AG09309 (cell line): ENCODE measurements at places on chromosomes 2 and 18.

DNA sequence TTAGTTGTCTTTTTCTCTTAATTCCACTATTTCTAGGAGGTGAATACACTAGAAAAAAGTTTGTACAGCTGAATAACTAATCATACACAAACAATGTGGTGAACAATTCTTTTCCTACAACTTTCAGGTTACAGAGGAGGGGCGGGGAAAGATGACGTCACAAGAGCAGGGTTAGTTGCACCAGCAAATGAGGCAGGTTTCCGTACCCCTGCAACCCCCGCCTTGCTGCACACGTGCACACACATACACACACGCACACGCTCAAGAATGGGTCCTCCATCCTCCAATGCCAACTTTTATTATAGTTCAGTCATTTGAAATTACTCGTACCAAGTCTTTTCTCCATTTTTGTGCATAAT is 122.8 kb downstream of the ARL4C start:
- no peak for DNase-seq

DNA sequence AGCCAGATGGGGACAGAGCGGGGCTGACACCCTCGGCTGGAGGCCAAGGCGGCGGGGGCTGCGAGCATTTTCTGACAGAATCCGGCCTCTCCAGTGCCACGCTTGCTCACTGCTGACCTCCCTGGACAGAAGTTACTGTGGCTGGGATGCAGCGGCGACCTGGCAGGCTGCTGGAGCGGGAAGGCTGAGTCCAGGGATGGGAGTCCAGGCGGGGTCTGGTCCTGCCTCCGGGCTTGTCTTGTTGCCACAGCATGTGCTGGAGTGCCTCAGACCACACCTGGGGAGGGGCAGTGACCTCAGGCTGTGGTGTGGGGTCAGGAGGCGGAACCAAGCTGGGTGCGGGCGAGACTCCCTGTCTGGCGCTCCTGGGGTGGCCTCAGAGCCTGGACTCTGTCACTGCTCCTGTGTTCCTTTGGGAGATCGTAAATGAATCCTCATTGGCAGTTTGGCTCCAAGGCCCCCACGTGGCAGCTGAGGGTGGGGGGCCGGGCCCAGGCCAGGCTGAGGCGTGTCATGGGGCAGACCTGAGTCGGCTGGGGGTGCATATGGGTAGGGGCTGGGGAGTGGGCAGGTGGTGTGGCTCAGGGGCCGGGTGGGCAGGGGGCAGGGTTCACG is 5.5 kb downstream of the BOK start:
- no peak for DNase-seq

- no peak for DNase-seq
Observed at GRCh38 chr2:32820088-32820487, 126.7 kb upstream of the LTBP1 start.

DNA sequence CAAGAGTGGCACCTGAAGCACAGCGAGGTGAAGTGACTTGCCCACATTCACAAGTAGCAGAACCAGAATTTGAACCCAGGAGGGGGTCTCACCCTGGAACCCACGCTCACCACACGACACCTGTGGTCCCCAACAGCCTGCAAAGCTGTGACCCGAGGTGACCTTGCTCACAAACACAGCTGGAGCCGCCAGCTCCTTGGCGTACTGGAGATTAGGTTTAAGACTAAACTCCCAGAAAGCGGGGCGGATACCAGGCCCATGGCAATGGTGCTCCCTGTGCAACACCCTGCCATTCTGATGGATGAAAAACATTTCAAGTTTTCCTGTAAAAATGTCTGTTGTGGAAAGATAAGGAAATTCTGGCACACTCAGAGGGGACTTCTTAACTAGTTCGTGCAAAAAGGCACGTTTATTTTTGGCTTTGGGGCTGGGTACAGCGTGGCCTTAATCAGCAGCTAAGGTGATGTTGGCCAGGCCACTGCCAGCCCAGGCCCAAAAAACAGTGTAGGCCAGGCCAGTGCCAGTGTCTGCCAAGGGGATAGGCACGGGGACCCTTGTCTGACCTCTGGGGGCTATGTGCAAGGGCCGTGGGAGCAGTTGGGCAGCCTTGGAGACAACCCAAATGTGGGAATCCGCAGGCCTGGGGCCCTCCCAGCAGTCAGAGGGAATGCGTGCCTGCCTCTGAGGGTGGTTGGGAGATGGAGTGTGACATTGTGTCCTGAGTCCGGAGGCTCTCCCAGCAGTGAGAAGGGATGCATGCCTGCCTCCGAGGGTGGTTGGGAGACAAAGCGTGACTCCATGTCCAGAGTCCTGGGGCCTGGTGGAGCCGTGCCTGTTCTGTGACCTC is 185.0 kb upstream of the HS6ST1 start:
- no peak for DNase-seq

DNA sequence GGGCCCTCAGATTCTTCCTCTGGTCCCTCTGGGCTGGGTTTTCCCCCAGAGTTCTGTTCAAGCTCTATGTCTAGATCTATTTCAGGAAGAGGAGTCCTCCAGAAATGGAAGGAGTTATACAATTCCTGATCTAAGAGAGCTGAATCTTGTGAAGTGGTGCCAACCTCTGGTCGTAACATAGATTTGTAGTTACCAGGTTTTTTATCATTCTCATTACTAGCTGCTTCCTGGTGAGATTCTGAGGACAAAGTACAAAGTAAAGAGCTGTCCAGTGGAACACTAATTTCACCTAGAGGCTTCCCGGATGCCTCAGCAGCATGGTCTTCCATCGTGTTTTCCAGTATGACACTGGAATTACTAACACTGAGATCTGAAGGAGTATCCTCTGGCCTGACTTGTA is 44.1 kb downstream of the PPP4R1 start:
- DNase-seq, result no peak

DNA sequence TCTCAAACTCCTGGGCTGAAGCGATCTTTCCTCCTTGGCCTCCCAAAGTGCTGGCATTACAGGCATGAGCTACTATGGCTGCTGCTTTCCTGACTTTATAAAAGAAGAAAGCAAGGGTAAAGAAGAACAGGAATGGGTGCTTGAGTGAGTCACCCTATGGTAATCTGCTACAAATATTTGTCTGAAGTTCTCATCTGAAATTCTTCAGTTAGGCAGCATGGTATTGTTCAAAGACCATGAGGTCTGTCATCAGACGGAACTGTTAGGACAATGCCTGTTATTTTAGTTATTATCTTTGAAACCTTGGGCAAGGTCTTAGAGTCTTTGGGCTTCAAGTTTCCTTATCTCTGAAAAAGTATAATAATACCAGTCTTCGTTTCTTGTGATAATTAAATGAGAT is 695.8 kb downstream of the RNF144A start:
- peak; percentile 53 for DNase-seq

GRCh38 chr18:3624935-3625741 is 175.2 kb downstream of the TGIF1 start:
- DNase-seq, result peak; percentile 89

DNA sequence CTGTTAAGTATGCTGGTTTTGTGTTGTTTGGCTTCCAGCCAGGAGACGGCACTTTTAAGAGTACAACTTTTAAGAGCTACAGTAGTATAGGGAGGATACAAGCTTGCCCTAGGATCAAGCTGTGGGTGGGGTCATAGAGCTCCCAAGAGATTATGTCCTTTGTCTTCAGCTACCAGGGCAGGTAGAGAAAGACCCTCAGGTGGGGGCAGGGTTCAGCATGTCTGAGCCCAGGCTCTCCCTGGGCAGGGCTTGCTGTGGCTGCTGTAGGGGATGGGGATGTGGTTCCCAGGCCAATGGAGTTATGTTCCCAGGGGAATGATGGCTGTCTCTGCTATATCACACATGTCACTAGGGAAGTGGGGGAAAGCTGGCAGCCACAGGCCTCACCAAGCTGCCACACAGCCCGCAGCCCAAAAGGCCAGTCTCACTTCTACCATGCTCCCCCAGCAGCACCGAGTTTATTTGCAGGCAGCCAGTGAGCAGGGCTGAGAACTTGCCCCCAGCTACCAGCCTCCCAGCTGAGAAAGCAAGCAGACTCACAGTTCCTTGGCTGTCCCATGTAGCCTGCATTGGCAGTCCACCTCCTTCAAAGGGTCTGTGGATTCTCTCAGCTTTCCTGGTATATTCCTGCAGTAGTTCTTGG is 105.7 kb upstream of the ERBB4 start:
- DNase-seq, result no peak
